ENCODE measurements at places on chromosomes 1 and 21.

GRCh38 chr1:208098773-208099172 is 145.4 kb downstream of the PLXNA2 start:
- DNase-seq = no peak

GRCh38 chr1:159933347-159933746 is 8.0 kb upstream of the TAGLN2 start:
- DNase-seq = no peak

DNA sequence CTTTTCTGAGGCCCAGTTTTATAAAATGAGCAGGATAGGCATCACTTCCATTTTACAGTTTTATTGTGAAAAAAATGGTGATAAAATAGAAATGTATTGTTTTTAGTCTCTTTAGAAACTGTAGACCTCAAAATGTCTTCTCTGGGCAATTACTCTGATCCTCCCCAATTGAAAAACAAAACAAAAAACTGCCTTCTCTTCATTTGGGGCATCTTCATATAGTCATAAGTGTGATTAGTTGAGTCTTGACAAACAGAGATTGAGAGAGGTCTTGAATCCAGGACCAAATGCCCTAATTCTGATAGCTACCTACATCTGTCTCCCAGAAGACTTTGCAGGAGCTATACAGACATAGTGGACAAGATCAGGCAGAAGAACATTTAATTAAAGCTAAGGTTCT is 62.9 kb downstream of the LRRC8C start:
- no peak for DNase-seq

GRCh38 chr1:2515763-2516080 is 10.7 kb downstream of the PANK4 start:
- no peak for DNase-seq

GRCh38 chr1:24224761-24225160 is 37.7 kb upstream of the IFNLR1 start:
- no peak for DNase-seq

GRCh38 chr1:2948751-2949680 is 72.3 kb upstream of the ACTRT2 start:
- no peak for DNase-seq

DNA sequence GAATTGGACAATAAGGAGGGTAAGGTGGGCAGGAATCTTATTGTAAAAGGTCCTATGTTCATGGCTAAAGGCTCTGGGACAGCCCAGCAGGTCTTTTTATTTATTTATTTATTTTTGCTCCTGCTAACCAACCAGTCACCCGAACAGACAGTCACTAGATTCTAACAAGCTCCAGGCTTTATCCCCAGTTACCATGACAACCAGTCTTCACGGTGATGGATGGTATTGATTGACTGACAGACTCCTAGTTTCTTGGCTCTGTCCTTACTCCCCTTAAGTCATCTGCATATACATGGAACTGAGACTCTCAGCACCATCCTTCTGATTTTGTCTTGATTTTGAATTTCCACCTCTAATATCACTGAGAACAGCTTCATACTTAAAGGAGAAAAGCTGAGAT is 44.3 kb downstream of the C8A start:
- DNase-seq = no peak

DNA sequence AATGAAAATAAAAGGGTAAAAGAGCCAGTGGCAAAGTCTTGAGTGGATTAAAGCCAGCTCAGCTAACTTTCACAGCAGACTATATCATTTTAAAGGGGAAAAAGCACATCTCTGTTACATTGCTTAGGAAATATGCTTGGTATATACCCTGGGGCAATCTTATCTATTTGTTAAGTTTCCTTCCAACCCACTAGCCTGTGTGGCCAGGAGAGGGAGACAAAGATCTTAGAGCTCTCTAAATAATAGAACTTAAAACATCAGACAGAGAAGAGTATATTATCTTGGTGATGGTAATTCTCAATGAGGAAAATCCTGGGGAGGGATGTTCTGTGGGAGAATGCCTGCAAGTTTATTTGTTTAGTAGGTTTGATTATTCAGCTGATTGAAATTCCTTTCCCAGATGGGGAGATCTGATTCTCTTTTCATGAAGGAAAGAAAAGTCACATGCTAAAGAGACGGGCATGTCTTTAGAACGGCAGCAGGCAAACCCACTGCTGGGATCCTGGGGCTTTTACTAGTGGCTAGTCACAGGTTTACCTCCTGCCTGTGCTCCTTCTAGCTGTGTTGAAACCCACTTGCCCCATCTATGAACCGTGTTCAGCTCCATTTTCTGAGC is 3.6 kb downstream of the KCNE2 start:
- peak; percentile 67 for DNase-seq
